ENCODE measurements at places on chromosomes 7 and 10.

DNA sequence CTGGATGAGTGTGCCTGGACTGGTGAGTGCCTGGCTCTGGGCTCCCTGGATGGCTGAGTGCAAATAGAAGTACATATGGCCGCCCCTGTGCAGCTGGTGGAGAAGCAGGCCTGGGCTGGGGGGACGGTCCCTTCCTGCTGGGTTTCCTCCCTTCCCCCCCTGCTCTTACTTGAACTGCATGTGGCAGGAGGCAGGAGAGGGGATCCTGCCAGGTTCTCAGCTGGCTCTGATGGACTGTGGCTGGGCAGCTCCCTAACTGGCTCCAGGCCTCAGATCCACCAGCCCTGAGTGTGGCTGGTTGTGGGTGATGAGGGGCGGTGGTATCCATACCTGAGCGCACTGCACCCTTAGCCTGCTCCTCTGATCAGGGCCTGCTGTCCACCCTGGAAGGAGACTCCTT is 26.9 kb downstream of the ADCY1 start:
- DNase-seq: no peak

GRCh38 chr7:75953431-75953830 is 38.5 kb downstream of the POR start:
- DNase-seq: no peak

DNA sequence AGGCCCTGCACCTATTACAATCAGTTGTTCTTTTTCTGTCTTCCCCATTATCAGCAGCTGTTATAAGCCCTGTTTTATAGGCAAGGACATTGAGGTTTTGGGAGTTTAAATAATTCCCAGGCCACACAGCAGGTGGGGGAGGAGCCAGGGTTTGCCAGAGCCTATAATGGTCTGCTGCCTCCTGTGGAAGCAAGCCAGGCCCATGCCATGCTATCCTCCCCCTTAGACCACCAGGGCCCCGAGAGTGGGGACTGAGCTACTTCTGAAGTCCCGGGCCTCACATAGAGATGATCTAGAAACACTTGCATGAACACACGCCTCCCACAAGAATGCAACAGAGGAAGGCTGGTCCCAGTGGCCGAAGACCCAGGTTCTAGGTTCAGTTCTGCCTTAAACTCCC is 141.7 kb downstream of the SH3PXD2A start:
- DNase-seq: no peak

DNA sequence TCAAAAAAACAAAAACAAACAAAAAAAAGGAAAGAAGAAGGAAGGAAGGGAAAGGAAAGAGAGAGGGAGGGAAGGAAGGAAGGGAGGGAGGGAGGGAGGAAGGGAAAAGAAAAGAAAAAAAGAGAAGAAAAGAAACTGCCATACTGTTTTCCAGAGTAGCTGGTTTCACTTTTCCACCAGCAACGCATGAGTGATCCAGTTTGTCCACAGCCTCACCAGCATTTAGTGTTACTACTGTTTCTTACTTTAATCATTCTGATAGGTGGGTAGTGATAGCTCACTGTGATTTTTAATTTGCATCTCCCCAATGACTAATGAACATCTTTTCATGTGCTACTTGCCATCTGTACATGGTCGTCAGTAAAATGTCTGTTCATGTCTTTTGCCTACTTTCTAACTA is 9.6 kb downstream of the GSTK1 start:
- DNase-seq: no peak

DNA sequence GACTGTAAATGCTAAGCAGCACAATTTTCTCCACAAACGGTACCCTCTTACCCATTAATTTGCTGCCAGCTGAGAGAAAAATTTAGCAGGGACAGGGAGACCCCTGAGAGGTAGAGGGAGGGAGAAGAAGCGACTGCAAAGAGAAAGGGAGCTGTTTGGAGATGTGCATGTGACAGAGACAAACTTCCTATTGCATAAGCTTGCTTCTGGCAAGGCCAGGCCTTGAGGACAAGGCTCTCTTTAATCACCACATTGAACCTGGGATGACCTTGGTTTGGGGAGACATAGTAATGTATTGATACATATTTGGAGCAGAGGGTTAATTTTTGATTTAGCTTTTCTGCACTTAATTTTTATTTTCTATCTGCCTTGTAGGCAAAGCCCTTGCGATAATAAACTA is 31.1 kb upstream of the HIBADH start:
- no peak for DNase-seq

DNA sequence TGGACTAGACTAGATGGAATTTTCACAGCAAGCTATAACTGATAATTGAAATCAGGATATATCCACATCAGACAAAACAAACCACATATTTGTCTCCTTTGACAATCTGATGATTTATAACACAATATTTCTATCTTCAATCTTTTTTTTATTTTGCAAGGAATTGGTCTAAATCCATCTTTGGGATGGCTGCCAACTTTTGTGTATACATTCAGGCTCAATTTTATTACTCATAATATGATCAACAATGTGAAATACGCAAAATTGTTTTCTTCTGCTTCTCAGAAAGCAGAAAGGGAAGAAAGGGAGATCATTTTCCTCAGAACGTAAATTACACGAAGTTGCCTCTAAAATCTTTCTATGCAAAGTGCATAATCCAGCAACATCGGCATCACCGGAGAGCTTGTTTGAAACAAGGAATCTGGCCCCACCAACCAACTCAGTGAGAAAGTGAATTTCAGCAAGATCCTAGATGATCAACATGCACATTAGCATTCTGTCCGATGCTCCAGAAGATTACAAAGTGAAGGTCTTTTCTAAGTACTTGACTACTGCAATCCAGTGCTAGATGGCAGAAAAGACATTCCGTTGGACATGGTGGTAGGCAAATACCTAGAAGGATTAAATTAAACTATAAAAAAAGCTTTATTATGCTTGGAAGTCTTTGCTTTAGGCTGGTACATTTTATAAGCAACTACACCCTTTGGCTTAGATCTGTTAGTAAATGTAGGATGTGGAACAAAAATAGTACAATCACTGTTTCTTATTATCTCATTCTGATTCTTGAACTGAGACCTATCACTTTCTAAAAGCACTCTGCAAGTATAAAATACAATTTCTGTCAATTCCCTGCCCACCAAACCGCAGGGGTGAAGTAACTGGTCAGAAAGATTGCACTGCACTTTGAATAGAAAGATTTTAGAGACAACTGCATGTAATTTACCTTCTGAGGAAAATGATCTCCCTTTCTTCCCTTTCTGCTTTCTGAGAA is 126.4 kb upstream of the RSU1 start:
- no peak for DNase-seq

GRCh38 chr7:135877805-135878204 is 99.4 kb downstream of the MTPN start:
- DNase-seq: no peak

DNA sequence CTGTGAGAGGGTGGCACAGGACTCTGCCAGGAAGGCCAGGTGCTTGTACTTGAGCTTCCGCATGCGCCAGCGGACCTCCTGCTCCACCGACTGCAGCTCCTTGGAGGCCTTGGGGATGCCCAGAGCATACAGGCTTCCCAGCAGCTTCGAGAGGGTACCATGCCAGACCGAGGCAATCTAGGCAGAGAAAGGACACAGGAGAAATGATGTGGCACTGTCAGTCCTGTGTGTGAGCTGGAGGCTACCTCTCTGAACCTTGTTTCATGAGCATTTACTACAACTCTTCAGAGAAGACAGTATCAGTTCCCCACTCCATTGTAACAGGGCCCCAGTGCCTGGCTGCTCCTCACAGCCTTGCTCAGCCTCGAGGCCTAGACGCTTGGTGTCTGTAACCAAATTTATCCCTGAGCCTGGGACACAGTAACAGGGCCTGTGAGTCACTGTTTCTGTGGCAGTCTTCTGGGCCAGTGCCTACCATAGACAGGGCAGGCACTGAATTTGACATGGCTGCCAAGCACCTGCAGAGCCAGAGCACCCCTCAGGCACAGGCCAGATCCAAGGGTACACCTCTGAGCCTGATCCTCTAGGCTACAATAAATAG is 5.8 kb downstream of the TBRG4 start:
- no peak for DNase-seq

- DNase-seq: no peak
Measured at GRCh38 chr7:121633186-121633585, 237.1 kb upstream of the FAM3C start.

- no peak for DNase-seq
Measured at GRCh38 chr7:19117870-19118608, 603 bp upstream of the TWIST1 start.

GRCh38 chr7:108001764-108002725 is 916 bp downstream of the LAMB1 start:
- DNase-seq: no peak

GRCh38 chr7:141328290-141328689 is 222.9 kb upstream of the AGK start:
- DNase-seq: no peak

GRCh38 chr10:25839683-25840082 is 94.3 kb upstream of the MYO3A start:
- no peak for DNase-seq

GRCh38 chr10:100462709-100463108 is at the start of gene WNT8B:
Gene WNT8B, plus strand, starts transcription at chr10:100463009. Its CDS starts 160 bp downstream, at chr10:100463169.
- no peak for DNase-seq

- no peak for DNase-seq
Measured at GRCh38 chr10:62394556-62395018, 20.4 kb downstream of the ZNF365 start.

- no peak for DNase-seq
Measured at GRCh38 chr7:138796038-138796615, 1.7 kb upstream of the TMEM213 start.

- no peak for DNase-seq
Measured at GRCh38 chr10:117239721-117240620, 943 bp upstream of the SLC18A2 start.

GRCh38 chr7:92841192-92841591 is 4.8 kb upstream of the CDK6 start:
- DNase-seq: no peak

GRCh38 chr10:29941476-29941875 is 117.9 kb downstream of the JCAD start:
- no peak for DNase-seq

GRCh38 chr7:86647385-86648094 is 3.8 kb downstream of the GRM3 start:
- no peak for DNase-seq

DNA sequence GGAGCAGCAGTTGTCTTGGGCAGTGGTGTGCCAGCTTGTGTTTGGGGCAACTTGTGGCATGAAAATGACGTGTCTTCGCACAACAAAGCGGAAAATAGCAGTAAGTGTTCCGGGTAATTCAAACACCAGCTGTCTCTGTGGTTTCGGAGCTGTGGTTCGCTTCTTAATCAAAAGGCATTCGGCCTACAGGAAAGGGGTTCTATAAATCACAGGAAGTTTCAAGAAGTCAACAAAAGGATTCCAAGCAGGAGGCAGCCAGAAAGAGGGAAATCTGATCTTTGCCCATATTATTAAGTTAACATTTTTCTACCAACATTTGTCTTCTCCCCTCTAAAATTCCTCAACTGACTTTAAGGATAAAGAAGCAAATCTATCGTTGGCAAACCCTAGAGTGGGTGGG is 353.4 kb downstream of the FGFR2 start:
- DNase-seq: no peak

GRCh38 chr10:87661861-87662785 is 2.4 kb downstream of the PAPSS2 start:
- no peak for DNase-seq

GRCh38 chr10:61643316-61643751 is 19.4 kb upstream of the CABCOCO1 start:
- no peak for DNase-seq

GRCh38 chr10:84540617-84541288 is 212.4 kb downstream of the CCSER2 start:
- DNase-seq: peak; percentile 45

DNA sequence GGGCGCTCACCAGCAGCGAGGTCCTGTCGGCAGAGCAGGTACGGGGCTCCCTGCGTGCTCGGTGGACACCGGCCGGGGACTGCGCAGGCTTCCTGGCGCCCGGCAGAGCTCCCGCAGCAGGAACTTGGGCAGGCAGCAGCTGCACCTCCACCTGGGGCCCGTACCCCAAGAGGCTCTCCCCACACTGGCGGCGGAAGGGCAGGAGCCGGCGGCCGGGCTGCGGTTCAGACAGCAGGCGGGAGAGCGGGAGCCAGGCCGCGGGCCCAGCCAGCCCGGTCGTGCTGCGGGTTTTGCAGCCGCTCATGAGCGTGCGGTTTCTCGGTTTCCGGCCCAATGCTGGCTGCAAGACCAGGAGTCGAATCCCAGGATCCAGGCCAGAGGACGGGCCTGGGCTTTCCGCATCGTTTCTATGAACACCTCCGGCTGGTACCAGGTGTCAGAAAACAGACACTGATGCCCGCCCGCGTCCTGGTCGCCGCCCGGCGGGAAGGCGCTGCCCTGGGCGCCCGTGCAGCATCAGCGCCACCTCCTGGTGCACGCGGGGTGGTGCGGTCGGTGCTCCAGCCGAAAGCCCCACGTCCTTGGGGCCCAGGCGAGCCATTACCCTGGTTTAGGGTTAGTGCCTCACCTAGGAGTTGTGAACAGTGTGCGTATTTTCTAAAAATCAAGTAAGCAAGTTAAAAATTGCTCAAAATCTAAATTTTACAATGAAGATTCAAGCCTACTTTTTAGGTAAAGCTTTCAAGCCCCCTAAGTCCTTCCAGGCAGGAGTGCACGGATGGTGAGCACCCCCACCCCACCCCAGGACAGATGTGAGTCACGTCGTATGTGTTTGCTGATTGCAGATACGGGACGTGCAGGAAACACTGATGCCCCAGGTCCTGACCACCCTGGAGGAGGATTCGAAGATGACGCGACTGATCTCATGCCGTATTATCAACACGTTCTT is 47.4 kb upstream of the PRKAR1B start:
- peak; percentile 48 for DNase-seq

DNA sequence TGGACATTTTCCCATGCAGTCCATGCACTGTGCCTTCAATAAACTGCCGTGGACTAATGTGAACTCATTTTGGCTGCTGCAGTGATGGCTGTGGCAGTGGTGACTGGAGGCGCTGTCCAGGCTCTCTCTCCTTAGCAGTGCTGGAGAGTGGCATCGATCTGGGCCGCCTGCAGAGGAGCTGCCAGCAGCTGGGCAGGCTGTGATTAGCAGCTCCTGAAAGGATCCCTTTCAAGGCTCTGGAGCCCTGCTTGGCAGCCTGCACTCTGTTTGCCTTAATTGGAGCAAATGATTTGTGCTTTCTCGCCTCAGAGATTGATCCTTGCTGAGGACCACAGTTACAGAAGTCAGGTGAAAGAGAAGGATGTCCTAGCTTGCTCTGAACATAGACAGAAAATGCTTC is 130.1 kb upstream of the VWC2 start:
- DNase-seq: no peak

All from central memory CD4-positive, alpha-beta T cell (primary cell).